ENCODE measurements at places on chromosomes 6 and 20.

DNA sequence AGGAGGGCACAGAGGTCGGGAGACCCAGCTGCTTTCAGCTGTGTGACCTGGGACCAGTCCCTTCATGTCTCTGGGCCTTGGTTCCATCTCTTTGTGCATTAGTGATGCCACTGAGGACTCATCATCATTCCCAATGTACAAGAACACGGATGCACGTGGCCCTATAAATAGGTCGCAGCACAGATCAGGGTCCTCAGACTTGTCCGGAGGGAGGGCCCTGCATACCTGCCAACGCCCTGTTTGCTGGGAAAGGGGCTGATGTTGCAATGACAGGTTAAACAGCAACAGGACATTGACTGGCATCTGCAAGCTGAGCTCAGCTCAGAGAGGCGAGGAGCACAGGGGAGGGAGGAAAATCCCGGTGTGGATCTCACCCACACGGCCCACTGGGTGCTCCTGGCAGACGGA lies 21.8 kb downstream of the TGM2 start:
- DNase-seq, result no peak

- peak; percentile 30 for DNase-seq
These were observed 97.4 kb downstream of the FILIP1 start for GRCh38 chr6:75396005-75396800.

- DNase-seq, result no peak
These were observed 122.5 kb downstream of the DST start for GRCh38 chr6:56520218-56520617.

DNA sequence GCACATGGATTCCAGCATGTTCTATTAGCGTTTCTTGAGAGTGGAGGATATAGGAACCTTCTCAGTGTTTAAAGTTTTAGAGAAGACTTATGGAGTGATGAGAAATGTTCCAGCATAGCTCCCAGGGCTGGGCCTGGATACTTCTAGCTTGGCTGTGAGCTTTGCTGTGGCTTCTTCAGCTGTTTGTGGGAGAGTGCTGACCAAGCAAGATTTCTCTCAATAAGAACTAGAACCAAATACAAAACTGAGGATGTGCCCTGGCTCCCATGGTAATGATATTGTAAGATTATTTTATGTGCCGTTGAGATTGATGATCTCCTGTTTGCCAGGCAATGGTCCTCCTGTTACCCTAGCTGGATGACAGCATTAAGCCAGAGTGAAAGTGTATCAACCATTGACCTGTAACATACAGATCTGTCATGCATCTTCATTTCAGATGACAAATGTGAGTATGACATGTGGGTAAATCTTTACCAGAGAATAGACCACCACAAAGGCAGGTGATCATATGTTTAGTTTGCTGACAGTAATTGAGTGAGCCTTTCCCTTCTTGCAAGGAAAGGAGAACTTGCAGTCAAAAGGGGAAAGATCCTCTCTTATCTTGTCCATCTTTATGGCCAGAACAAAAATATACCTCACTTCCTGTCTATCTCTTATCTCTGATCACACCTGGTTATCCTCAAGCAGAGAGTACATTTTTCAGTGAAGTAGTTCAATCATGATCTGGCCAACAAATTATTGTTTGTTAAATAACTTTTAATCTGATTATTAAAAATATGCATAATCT lies 180.1 kb downstream of the SLC24A3 start:
- no peak for DNase-seq

GRCh38 chr6:24391756-24392405 lies 10.9 kb upstream of the MRS2 start:
- no peak for DNase-seq

DNA sequence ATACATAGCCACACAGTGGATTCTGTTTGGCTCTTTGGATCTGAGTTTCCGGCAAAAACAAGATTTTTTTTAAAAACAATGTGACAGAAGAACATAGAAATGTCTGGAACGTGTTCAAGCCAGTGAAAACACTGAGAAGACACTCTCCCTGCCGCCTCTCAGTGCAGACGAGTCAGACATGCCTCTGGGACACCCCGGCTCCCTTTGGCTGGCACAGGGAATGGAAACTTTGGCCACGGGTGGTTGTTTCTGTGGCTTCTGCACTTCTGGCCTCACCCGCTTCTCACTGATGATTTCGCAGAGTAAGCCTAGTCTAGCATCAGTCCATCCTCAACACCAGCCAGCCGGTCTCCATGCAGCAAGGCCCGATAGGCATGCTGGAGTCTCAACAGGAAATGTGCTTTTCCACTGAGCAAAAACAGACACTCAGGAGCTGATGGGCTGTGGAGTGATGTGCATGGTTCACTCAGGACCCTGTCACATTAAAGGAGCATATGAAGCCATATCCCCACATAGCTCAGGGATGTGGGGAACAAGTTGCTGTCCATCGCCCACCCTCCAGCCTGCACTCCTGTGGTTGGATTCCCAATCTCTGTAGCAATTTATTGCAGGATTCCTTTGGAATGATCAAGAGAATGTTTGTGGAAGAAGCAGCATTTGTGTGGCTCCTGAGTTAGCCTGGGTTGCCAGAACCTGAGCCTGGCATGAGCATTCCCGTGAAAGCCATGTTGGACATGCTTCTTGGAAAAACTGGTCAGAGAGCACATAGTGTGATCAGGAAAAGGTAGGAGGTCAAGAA lies 262.0 kb upstream of the RIN2 start:
- DNase-seq, result peak; percentile 78

DNA sequence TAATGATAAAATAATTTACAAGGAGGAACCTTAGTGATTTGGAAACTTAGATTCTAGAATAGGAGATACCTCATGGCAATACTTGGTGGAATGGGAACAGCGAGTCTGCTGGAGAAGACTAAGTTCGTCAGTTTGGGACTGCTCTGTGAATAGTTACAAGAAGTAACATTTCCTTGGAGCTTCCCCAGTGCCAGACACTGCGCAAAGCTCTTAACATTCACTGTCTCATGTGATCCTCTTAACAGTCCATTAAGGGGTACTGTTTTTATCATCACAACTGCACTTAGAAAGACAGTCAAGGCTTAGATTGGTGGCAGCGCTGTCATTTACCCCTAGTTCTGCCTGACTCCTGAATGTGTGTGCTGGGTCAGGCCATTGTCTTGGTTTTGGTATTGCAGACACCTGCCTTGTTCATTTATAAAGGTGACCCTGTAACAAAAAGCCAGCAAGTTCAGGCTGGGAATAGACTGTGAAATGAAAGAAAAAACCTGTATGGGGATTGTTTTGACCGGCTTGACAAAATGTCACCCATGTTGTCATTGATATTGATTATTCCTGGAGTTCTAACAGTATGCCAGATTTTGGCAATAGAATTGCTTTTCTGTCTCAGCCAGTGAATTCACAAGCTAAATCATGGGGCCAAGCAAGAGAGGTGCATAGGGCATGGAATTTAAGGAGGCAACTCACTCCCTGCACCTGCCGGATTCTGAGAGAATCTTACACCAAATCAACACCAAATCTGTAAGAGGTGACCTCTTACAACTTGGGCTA lies 118.4 kb downstream of the SASH1 start:
- no peak for DNase-seq

DNA sequence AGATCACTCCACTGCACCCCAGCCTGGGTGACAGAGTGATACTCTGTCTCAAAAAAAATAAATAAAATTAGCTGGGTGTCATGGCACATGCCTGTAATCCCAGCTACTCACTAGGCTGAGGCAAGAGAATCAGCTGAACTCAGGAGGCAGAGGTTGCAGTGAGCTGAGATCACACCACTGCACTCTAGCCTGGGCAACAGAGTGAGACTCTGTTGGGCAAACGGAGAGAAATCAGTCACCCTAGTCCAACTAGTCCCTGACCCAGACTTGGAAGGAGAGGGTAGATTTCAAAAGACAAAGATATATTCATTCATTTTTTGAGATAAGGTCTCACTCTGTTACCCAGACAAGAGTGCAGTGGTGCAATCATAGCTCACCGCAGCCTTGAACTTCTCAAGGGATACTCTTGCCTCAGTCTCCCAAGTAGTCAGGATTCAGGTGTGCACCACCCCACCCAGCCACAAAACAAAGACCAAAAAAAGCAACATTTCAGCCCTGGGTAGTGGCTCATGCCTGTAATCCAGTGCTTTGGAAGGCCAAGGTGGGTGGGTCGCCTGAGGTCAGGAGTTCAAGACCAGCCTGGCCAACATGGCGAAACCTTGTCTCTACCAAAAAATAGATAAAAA lies 26.2 kb upstream of the NCOA3 start:
- DNase-seq, result no peak

DNA sequence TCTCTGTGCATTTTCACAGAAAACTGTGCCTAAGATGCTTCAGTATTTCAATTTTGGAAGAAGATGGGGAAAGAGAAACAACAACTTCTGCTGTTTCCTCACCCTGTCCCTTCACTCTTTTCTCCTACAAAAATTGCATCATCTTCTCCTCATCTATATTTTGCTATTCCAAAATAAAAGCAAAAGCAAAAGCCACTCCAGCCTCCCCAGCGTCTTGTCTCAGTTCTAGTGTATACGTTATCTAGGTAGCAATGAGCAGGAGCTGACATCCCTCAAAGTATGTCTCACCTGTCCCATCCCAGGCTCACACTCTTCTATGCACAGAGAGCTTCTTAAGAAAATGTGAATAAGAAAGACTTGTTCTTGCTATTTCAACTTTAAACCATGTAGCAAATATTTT lies 163.8 kb upstream of the TAB2 start:
- no peak for DNase-seq

- no peak for DNase-seq
These were observed 147.8 kb downstream of the ZMYND8 start for GRCh38 chr20:47208534-47209174.

GRCh38 chr6:34414999-34415858 lies 10.6 kb downstream of the RPS10 start:
- DNase-seq, result peak; percentile 84

DNA sequence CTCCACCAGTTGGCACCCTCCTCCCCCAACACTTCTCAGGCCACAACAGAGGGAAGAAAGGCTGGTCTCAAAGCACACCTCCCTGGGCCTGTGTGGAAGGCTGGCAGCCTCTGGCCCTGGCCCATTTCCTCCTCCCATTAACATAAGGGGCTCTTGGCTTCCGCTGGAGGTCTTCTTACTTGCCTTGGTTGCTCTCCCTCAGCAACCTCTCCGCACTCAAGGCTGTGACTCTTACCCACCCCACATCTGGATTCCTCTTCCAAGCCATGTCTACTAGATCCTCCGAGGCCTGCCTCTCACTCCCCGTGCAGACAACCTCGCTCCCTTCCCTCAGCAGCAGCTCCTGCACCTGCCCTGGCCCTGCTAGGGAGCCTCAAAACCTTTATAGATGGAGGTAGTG lies 112.2 kb upstream of the PRND start:
- no peak for DNase-seq

DNA sequence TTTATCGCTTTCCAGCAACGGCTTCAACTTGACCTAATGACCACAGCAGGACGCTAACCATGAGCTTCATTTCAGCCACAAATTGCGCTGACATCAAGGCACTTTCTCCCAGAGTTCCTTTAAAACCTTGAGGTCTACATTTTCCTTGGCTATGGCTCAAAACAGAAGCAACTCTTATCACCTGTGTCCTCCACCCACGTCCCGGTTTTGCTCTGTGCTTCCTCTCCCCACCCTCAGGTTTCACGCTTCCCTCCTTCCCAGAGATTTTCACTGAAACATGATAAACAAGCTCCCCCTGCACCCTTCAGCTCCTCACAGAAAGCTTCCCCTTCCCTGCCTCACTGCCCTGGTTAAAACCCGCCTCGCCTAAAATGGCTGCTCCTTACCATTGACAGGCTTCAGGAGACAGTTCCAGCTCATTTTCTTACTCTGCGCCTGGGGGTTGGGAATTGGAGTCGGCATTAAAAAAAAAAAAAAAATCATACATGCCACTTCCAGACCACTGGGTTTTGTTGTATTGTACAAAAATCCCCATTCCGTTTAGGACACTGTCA lies 229.5 kb downstream of the UBE3D start:
- DNase-seq, result no peak

- DNase-seq, result no peak
These were observed 84.9 kb upstream of the PDE10A start for GRCh38 chr6:165747963-165748362.

- DNase-seq, result no peak
These were observed 327.3 kb downstream of the FRK start for GRCh38 chr6:115733426-115733825.

GRCh38 chr6:109485266-109485935 lies 2.4 kb upstream of the ZBTB24 start:
- DNase-seq, result no peak

DNA sequence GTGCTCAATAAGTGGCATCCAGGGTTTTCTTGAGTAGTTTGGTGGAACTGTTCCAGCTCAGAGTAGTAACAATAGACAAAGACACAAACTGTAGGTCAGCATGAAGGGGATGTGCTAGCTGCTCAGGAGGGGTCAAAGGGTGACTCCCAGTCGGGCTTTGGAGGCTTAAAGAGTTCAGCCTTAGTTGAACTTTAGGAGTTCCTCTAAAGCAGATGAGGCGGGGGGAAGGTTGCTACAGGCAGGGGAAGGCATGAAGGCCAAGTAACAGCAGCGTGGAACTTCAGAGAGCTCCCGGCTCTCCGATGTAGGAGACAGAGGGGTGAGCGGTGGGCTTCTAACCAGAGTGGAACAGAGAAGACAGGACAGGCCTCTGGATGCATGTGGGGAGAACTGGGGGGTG lies 115.5 kb upstream of the CD93 start:
- no peak for DNase-seq
